ENCODE measurements at places on chromosomes 2 and 18.
A peak's percentile ranks its signal among the peaks of the same experiment; 100 is the strongest.

DNA sequence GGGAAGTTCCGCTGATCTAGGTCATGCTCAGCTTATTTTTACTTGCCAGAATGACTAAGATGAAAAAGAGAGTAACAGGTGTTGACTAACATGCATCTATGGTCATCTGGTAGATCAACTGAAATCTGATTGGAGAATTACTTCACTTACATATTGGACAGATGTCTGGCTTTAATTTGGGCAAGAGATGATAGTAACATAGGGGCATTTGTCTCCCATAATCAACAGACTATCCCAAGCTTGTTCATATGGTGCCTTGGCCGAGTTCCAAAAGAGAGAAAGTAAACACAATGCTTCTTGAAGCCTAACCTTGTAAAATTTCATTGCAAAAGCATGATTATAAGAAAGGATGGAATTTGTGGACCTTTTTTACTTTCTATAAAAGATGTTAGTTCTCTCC lies 503.7 kb downstream of the ADCYAP1 start:
- no peak for DNase-seq

- DNase-seq = no peak
These were observed 785.2 kb upstream of the POU3F3 start for GRCh38 chr2:104068665-104069064.

DNA sequence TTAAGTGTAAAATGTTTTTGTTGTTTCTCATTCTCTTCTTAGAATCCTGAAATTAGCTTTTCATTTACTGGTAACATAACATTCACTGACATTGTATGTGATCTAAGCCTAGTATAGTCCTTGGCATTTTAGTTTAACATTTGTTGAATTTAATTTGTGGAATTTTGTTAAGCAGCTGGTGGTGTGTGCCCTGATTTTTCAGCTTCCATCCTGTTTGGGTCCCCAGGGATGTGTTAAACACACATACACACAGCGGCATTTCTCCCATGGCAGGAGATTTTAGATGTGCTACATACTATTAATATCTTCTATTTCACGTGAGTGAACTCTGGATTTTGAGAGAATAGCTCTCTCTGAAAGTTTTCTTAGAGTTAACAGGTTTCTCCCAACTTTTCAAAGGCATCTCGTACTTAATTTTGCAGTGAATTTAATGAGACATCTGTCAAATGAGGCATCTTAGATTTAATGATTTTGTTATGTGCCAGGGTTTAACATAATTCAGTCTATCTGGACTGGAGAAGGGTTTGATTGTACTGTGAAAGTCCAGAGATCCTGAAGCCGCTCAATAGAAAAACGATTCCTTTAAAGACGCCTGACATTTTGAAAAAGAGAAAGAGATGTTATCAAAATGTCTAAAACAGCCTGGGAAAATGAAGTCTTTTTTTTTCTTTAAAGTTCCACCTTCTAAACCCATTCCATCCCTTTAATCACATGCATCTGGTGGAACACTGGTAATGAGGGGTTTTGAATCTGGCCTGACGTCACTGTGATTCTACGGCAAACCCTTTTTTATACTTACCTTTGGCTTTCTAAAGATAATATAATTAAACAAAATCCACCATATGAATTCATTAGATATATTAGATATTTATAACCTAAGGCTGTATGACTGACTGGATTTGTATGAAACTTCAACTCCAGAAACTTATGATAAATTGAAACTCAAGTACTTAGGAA lies 6.8 kb downstream of the PHLPP1 start:
- DNase-seq = no peak

GRCh38 chr2:199309411-199309810 lies 148.3 kb downstream of the SATB2 start:
- peak; percentile 29 for DNase-seq

DNA sequence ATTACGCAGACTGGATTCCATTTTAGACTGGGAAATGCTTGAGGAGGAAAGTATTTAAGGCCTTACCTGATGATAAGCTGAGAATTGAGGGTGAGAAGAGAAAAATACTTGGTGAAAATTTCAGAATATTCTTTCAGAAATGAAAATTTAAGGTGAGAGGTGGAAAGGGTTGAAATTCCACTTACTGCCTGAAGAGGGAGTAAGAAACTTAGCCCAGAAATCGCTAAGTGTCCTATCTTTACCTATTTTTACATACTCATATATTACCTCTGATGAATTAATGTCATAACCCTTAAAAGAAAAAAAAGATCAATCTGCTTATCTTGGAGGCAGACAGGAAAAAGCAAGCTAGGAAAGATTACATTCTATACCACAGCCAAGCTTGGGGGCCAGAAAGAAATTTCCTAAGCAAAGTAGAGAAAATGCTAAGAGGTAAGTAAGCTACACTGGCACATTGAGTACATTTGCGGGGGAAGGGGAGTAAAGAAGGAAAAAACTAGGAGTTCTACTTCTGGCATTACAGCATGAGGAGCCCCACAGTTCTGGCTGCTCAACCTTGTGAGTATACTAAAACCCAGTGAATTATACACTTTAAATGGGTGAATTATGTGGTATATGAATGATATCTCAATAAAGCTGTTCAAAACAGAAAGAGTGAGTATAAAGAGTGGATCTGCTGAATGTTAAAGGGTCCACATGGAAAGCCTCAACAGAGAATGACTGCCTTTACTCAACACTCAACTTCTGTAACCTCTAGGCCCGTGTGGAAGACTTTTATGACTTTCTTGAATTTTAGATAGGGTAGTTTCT lies 33.8 kb downstream of the SMC6 start:
- DNase-seq = no peak

DNA sequence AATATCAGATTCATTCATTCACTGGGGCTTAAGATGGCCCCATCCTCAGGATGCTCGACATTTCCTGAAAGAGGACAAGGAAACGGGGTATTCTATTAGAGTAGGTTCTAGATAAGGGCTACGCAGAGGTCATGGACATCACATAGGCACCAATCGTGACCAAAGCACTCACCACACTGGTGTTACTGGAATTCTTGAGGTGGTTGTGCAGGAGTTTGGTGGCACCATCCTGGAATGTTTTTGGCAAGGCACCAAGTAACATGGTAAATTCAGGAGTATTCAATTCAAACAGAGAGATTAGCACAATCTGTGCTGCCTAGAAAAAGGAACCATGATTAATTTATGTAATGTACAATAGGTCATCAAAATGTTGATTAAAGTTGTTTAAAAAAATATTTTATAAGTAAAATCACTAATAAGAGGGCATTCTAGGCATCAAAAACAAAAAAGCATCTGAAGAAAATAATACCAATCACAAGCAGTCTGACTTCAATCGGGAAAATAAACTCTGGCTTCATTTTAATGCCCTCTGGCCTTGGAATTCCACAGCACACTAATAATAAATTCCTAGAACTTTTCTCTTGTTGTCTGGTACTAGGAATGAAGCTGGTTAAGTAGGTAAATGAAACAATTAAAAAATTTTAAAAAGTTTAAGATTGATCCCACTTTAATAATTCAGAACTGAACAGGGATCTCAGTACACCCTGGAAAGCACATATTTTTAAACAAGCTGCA lies 102.8 kb upstream of the TFCP2L1 start:
- no peak for DNase-seq

DNA sequence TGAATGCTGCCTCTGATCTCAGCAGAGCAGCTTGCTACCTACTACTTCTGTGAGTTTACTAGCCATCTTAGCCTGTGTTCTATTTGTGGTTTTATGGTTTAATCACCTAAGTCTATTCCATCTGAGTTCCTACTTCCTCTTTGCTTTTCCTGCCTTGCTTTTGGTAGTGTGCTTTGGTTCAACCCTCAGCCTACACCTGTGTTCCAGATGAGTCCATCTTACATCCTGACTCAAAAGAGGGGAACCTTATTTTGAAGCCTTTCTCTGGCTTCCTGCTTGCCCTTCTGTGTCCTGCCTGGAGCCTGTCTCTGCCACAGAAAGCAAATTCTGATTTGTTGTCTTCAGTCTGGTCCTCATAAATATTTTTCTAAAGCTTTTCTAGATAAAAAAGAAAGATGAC lies 530.3 kb upstream of the MEX3C start:
- DNase-seq = no peak

- DNase-seq = no peak
These were observed 102.6 kb downstream of the HS6ST1 start for GRCh38 chr2:128215897-128216642.

DNA sequence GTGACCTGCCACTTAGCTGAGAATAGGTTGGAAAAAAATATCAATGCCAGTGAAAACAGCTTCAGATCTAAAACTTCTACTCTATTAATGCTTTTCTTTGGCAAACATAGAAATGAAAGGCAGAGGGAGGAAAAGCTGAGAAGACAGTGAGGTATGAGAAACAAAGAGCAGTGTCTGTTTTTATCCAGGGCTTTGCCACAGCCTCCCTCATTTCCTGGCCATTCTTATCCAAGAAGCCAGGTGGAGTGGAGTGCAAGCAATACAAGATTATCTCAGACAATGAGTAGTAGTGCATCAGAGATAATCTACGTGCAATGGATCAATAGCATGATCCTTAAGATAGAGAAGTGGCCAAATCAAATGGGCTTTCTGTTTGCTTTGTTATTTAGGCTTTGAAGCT lies 808.7 kb upstream of the PIK3C3 start:
- DNase-seq = no peak

DNA sequence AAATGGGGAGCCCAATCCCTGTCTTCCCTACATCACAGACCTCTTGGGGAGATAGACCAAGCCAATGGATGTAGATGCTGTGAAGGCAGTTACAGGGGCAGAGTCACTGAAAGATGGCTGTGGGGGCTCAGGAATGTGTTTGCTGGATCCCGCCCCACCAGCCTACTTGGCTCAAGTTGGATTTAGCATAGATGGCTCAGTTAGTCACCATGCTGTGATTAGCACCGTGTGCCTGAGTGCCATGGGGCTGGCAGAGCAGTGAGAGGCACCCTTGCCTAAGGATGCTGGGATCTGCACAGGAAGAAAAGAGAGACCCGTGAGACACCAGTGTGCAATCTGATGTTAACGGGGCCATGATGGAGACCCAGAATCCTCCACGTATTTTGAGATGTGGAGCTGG lies 228.3 kb downstream of the DYSF start:
- DNase-seq = no peak

DNA sequence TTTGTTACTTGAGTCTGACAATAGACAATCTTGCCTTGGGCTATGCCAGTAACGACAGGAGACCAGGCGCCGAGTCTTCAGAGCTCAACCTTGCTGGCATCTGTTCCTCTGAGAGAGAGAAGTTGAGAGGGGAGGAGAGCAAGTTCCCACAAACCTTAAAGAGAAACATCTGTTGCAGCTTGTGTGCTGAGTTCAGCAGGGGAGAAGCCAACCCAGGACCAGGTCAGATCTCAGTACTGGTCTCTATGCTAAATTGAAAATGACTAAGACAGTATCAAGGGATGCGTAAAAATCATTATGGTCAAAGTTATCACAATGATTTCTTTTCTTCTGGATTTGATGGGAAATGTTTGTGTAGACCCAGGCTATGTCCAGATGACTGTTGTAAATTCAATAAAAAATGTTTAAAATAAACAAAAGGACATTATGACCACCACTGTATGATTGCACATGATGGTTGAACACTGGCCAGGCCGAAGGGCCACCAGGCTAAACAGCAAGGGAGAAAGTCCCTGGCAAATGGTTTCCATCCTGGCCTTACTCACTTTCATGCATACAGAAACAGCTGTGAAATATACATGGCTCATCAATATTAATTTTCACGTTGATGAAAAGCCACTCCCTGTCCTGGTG lies 100.3 kb upstream of the PMAIP1 start:
- DNase-seq = no peak

GRCh38 chr2:601806-602455 lies 75.3 kb downstream of the TMEM18 start:
- no peak for DNase-seq

- no peak for DNase-seq
These were observed 93.5 kb downstream of the TNS1 start for GRCh38 chr2:217909156-217909820.

GRCh38 chr2:224085246-224085645 lies 46.2 kb upstream of the SERPINE2 start:
- no peak for DNase-seq

- no peak for DNase-seq
These were observed 8.9 kb downstream of the EPC2 start for GRCh38 chr2:148653437-148653836.

DNA sequence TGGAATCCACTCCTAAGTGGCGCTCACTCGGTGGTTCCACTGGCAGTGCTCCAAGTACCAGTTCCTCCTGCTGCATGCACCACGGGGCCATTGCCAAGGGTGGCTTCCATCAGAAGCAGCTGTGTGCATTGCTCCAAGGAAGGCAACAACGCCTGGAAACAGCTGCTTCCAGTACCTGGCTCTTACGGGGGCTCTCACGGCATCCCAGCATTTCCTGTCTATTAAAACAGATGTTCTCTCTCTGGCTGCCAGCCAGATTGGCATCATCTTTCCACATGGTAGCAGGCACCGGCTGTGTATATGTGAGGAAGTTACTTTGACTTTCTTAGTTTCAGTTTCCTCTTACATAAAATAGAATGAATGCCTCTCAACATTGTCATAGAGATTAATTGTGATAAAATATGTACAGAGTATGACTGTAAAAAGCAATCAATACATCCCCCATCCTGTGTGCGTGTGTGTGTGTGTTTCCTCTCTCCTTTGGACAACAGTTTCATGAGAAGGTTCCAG lies 84.9 kb downstream of the CMPK2 start:
- peak; percentile 81 for DNase-seq

- DNase-seq = no peak
These were observed 43.2 kb downstream of the CLASP1 start for GRCh38 chr2:121605820-121606733.

DNA sequence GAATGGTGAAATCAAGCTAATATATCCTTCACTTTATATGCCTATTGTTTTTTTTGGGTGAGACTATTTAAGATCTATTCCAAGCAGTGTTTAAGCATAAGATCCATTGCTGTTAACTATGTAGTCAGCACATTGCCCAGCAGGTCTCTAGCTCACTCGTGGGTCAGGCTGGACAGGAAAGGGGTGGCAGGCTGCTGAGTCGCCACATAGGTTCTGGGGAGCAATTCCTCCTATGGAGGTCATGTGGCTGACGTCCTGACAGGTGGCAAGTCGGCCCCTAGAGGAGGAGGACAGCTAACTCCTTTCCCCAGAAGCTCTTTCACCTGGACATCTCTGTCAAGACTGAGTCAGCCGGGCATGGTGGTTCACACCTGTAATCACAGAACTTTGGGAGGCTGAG lies 13.9 kb upstream of the RAB31 start:
- no peak for DNase-seq

GRCh38 chr2:165793779-165794535 lies at the start of gene GALNT3:
Gene GALNT3, minus strand, starts transcription at chr2:165794247. Its CDS starts 23,547 bp downstream, at chr2:165770700.
- peak; percentile 92 for DNase-seq

DNA sequence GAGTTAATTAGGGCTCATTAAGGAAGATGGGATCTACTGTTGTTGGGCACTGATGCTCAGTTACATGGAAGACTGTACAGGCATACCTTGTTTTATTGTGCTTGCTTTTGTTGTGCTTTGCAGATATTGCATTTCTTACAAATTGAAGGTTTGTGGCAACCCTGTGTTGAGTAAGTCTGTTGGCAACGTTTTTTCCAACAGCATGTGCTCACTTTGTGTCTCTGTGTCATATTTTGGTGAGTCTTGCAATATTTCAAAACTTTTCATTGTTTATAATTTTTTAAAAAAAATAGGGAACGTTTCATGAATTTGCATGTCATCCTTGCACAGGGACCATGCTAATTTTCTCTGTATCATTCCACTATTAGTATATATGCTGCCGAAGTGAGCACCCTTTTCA lies 15.6 kb downstream of the PHLPP1 start:
- DNase-seq = no peak

- no peak for DNase-seq
These were observed 30.2 kb upstream of the DOCK10 start for GRCh38 chr2:225072444-225072843.

- peak; percentile 38 for DNase-seq
These were observed at the start of gene SALL3 for GRCh38 chr18:78979730-78980278. Gene SALL3, plus strand, starts transcription at chr18:78979818. Its CDS starts 457 bp downstream, at chr18:78980275.

GRCh38 chr2:173264603-173265366 lies 89.9 kb upstream of the CDCA7 start:
- peak; percentile 18 for DNase-seq
